Effector memory CD4-positive, alpha-beta T cell (primary cell): ENCODE measurements at places on chromosomes 2 and 18.

DNA sequence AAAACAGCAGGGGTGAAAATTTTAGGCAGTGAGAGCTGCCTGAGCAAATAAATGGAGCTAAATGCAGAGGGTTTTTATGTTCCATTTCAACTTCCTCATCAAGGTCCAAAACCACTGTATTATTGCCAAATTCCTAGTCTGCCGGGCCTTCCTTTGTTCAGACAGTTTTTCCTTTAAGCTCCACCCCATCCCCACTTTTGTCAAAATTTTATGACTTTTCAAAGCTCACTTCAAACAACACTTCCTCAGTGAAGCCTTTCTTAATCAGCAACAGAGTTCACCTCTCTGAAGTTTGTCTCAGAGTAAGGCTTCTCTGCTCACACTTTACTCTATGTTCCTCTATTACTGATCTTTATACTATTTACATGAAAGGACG is 81.3 kb downstream of the CERKL start:
- no peak for DNase-seq

DNA sequence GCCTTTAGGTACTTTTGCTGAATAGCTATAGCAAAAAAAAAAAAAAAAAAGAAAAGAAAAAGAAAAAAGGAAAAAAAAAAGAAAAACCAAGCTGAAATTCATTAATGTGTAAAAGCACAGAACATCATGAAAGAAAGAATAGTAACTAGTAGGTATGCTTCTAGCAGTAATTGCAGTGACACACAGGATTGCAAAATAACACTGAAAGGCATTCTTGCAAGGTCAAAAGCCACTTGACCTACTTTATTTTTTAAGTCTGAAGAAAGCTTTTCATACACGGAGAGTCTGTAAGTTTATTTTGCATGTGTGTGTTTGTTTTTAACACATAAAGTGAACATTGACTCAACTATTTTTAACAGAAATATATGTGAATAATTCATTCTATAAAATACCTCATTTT is 54.4 kb downstream of the DOK6 start:
- DNase-seq: no peak

DNA sequence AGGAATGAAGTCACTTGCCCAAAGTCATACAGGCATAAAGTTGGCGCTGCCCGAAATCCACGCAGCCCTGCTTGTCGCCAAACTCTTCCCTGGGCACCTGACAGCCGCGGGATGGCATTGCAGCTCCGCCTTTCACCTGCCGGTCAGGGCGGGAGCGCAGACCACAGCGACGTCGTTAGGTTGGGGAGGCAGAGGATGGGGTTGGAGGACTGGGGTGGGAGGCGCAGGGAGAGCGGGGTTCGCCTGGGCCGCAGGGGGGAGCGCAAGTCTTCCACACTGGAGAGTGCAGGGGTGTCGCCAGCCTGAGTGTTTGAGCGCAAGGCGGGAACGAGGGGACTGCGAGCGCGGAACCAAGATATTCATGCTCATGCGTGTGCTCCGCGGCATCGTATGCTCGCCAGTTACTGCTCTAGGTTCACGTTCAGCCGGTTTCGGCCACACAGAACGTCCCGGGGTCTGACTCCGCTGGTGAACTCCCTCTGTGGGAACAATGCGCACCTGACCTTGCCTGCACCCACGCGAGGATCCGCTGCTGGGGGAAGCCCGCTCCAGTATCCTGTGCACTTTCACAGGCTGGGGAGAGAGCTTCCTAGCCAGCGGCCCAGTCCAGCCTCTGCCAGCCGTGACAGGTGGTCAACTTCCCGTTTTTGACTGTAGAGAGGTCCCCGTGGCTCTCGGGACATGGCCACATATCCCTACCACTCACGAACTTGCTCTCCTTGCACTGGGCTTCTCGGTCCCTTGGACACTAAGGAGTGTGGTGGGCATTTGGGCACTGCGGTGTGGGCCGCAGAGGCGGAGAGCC is 767 bp upstream of the NPPC start:
- no peak for DNase-seq

GRCh38 chr2:29317077-29317517 is 201.9 kb downstream of the CLIP4 start:
- no peak for DNase-seq

- no peak for DNase-seq
Observed at GRCh38 chr2:224211181-224211480, 172.0 kb upstream of the SERPINE2 start.

GRCh38 chr2:29113891-29114321 is 1.3 kb upstream of the CLIP4 start:
- no peak for DNase-seq

GRCh38 chr2:95060446-95061118 is 35.1 kb downstream of the MAL start:
- DNase-seq: no peak

DNA sequence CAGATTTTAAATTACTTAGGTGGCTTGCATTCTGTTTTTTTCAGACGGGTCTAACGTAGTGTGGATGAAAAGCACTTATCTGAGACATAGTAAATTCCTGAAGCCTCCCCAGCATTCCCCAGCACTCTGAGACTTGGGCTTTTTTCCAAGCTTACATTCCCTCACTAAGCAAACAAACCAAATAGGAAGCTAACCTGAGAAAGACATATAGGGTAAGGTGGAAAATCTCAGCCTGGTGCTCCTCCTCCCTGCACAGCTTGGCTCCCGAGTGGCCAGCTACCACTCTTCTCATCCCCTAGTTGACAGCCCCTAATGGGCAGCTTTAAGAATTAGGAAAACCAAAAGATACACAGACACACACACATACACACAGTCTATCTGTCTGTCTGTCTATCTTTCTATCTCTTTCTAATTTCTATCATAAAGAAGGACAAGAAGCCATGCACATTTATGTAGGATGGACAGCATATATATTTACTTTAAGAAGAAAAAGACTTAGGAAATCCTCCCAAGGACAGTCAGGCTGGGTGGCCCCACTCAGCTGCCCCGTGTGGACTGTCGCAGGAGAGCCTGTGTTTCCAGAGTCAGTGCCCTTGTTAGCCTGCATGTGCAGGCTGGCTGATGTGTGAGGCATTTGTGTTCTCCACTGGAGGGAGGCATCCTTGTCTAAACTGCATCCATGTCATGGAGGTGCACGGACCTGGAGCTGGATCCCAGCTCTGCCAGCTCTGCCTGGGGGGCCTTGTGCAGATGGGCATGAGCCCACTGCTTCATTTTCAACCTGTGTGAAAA is 8.2 kb downstream of the CNNM3 start:
- DNase-seq: no peak

DNA sequence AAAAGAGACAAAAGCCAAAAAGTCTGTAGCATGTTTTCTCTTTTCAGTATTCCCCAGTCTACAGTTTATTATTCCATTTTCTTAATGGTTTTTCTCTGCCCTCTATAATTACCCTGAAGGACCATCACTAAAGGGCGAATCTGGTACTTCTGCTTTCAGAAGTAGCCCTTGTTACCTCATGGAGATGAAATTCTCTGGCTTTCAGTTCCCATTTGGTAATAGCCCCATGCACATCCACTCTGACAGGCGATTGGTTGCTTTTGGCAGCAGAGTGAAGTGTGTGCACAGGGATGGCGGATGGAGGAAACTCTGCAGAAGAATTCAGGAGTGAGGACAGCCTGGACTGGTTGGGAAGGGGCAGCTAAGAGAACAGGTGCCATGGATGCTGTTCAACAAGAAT is 66.3 kb upstream of the NABP1 start:
- no peak for DNase-seq

DNA sequence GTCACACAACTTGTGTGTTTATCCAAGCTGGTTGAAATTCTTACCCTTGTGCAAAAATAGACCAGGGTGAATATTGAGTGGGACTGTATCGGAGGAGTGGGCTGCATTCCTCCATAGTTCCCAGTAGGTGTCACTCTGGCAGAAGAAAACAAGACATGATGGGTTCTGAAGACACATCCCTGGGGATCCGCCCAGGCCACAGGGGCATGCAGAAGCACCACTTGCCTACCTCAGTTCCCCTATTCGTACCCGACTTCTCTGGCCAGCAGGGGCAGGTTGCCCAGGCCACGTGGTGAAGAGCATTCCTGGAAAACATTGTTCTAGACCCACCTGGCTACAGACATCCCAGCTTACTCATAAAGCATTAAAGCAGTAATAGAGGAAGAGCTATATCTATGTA is 168.2 kb downstream of the FAM210A start:
- DNase-seq: no peak

- no peak for DNase-seq
Observed at GRCh38 chr2:16481351-16481750, 184.3 kb downstream of the CYRIA start.
